ENCODE measurements at places on chromosomes 4 and X.

- DNase-seq = no peak
Observed at GRCh38 chrX:72272868-72273267, 4.2 kb downstream of the RPS4X start.

GRCh38 chrX:19535476-19535875 is 20.2 kb upstream of the MAP3K15 start:
- no peak for DNase-seq

DNA sequence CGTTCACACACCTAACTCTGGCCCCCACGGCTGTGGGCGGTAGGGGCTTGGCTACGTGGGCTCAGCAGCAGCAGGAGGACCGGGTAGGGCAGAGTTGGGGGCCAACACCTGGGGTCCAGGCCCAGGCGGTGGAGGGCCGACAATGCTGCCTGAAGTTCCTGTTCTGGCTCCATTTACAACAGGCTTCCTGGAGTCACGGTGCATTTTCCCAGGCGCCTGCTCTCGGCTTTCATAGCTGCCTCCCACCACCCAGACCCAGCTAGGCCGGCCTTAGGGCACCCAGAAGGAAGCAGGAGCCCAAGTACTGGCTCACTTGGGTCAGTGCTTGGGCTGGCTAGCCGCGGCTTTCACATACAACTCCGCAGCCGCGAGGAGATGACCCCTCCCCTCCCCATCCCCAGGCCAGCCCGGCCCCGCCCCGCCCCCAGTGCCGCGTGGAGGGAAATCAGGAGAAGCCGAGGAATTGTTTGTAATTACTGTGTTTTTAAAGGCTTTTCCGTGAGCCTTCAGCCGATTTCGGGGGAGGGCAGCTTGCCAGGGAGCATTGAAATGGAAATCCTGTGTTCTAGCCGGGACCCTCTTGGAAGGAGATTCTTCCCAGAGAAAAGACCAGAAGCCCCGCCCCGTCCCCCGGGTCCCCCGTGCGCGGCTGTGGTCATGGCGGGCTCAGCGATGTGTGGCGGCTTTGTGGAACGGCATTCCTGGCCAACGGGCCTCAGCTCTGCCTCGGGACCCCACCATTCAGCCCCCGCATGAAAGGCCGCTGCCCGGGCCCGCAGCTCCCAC is 28.5 kb downstream of the PJA1 start:
- no peak for DNase-seq

GRCh38 chrX:31110657-31111056 is 38.8 kb upstream of the FTHL17 start:
- DNase-seq = no peak

DNA sequence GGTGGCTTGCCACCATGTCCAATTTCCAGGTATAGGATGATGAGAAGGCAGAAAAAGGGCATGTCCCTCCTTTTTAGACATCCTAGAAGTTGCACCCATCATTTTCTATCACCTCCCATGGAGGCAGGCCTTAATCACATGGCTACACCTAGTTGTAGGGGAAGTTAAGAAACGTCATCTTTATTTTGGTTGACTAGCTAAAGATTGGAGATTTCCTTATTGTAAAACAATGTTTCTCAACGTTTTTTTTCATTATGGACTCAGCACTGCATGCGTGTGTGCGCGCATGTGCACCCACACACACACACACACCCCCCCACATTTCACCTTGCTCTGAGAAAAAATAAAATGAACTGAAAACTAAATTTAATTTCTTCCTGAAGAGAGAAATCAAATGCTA is 2.0 kb upstream of the CXCL9 start:
- DNase-seq = no peak

DNA sequence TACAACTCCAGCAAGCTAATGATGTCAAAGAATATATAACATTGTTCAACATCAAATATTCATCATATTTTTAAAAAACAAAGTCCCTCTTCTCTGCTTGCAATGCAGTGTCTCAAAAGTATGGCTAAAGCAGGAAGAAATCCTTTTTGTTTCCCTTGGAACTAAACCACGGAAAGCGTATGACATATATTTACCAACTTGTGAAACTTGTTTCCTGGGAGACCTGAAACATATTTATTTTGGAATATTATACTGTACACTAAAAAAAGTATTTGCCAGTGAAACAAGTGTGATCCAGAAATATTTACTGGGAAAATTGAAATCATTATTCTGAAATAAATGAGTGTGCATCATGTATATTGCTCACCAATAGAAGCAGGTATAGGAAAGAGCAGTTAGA is 156.0 kb upstream of the ANKRD50 start:
- DNase-seq = no peak

DNA sequence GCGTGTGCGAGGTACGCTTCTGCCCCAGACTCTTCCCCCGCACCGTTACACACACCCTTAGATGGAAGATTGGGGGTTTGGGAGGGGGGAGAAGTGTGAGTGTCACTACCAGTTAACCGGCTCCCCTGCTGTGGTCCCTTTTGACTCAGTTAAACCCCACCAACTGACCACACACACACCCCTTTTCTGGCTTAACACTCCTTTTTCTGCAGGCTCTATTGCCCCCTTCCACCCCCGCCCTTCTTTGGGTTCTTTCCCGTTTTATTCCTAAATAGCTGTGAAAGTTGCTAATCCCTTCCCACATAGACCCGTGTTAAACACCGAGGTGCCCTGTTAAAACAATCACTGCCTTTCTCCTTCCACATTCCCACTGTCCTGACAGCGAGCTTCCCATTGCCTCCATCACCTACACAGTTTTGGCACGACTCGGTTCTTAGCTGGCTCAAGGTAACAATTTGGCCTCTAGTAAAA is 3.7 kb upstream of the NR3C2 start:
- no peak for DNase-seq

GRCh38 chr4:169359961-169360360 is 89.2 kb upstream of the SH3RF1 start:
- DNase-seq = no peak

DNA sequence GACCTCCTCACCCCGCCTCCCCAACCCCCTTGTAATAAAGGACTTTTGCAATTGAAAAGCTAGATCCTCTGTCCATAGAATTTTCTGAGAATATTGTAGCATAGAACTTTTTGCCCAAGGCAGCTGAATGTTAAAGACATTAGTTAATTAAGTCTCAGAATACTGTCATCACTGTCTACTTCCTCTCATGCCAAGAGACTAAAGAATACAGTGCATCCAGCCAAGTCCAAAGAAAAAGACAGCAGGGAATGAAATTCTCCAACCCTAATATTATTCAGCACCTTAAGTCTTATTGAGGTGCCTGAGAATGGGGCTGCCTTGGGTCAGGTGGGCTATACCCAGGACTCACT is 313.3 kb upstream of the GATB start:
- no peak for DNase-seq

GRCh38 chr4:6264225-6264540 is 5.5 kb upstream of the WFS1 start:
- peak; percentile 20 for DNase-seq

- no peak for DNase-seq
Observed at GRCh38 chr4:154329268-154329868, 162.2 kb downstream of the DCHS2 start.

DNA sequence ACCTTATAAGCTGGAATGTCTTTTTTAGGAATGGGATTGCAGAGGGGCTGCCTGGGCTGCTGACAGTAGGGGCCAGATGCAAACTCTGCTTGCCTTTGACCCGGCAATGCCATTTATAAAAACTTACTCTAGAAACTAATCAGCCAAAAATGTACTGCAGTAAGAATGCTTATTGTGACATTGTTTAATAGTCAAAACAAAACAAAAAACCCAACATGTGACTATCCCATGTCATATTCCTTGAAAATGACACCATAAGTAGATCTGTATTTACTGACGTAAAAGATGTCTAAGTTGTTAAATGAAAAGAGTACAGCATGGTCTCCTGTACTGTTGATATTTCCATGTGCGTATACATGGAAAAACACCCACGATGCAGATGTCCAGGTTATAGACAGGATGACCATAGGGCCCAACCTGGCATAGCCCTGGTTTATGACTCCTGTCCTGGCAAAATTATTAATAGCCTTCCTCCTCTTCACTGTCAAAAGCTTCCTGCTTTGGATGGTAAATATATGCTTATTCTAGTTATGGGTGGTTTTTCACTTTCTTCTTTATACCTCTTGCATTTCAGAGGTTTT is 138.9 kb downstream of the PTTG2 start:
- no peak for DNase-seq

GRCh38 chr4:149183638-149184037 is 632.0 kb downstream of the IQCM start:
- DNase-seq = no peak

GRCh38 chr4:42646013-42646784 is 10.7 kb downstream of the ATP8A1 start:
- DNase-seq = no peak

All from CD4-positive, alpha-beta T cell treated with Interleukin-2 at 100 ng/mL for 4 hours (primary cell).